ENCODE measurements at places on chromosomes 5 and 9.
A peak's percentile ranks its signal among the peaks of the same experiment; 100 is the strongest.

- DNase-seq = no peak
Observed at GRCh38 chr9:3478549-3478953, 47.2 kb downstream of the RFX3 start.

GRCh38 chr9:136690806-136691261, 3.6 kb upstream of the AGPAT2 start:
- no peak for DNase-seq

DNA sequence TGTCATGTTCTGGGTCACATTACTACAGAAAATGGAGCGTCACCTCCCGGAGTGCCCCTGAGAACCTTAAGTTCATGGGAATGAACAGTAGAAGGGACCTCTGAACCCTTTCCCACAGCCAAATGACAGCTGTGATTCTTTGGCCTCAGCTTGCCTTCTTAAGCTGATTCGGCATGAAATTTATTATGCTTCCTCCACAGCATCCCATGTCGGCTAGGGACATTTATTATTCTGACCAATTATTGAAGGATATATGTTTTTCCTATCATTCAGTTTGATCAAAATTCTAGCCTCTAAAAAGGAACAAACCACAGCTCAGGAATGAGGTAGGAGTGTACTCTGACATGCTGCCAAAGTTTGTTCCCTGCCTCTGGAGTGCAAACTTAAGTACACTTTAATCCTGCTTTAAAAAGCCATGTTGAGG, 440.6 kb downstream of the CETN3 start:
- no peak for DNase-seq

- DNase-seq = no peak
Observed at GRCh38 chr9:91683269-91683668, 259.6 kb upstream of the NFIL3 start.

DNA sequence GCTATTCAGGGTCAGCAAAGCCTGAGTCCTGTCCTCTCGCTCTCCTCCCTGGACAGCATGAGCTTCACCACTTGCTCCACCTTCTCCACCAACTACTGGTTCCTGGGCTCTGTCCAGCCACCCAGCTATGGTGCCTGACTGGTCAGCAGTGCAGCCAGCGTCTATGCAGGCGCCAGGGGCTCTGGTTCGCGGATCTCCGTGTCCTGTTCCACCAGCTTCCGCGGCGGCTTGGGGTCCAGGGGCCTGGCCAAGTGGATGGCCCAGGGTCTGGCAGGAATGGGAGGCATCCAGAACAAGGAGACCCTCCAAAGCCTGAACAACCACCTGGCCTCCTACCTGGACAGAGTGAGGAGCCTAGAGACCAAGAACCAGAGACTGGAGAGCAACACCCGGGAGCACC, 8.6 kb downstream of the NIPBL start:
- no peak for DNase-seq

GRCh38 chr5:14337593-14337992, 194.5 kb downstream of the TRIO start:
- no peak for DNase-seq

DNA sequence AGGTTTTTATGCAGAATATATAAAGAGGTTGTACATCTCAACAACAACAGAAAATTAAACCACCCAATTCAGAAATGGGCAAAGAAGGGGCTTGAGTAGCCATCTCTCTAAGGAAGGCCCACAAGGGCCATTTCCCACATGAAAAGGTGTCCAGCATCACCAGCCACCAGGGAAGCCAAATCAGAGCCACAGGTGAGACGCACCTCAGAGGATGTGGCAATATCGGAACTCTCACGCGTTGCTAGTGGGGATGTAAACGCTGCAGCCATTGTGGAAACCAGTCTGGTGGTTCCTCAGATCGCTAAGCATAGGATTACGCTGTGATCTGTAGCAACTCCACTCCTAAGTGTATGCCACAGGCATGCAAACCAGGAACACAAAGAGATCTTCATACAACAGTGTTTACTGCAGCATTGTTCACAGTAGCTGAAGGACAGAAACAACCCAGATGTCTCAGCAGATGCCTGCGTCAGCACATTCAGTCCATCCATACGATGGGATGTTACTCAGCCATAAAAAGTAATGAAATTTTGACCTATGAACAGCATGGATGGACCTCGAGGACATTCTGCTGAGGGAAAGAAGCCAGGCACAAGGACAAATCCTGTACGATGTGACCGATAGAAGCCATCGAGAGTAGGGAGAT, 84.3 kb upstream of the CACNA1B start:
- DNase-seq = no peak

DNA sequence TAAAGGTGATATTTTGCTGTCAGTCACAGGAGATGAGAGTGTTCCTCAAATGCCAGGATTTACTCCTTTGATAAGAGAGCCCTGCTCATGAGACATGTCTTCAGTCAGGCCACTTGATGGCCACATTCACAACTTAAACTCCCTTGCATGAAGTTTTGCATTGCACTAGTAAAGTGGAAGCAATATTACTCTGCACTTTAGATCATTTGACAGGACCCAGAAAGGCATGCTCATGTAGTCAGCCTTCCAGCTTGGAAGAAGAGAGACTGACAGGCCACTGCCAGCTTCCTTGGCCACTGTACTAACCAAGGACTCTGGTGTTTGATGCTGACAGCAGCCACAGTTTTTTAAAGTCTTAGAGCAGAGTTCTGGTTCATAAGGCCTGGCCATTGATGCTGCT, 42.6 kb downstream of the NPR3 start:
- no peak for DNase-seq

DNA sequence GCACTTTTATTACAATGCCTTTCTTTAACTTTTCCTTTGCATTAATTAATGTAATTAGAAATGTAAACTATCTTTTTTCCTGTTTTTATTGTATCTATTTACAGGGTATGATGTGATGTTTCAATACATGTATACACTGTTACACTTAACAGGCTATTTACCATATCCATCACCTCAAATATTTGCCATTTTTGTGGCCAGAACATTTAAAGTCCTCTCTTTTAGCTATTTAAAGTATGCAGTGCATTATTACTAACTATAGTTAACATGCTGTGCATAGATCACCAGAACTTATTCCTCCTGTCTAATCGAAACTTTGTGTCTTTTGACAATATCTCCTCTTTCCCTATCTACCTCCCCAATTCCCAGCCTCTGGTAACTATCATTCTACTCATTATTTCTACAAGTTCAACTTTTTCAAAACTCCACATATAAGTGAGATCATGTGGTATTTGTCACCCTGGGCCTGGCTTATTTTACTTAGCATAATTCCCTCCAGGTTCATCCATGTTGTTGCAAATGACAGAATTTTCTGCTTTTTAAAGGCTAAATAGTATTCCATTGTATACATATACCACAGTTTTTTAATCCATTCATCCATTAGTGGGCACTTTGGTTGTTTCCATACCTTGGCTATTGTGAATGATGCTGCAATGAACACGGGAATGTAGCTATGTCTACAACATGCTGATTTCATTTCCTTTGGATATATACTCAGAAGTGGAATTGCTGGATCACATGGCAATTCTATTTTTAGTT, 32.8 kb downstream of the OR2K2 start:
- DNase-seq = no peak

GRCh38 chr9:7332780-7333179, 466.8 kb downstream of the DMAC1 start:
- DNase-seq = no peak

DNA sequence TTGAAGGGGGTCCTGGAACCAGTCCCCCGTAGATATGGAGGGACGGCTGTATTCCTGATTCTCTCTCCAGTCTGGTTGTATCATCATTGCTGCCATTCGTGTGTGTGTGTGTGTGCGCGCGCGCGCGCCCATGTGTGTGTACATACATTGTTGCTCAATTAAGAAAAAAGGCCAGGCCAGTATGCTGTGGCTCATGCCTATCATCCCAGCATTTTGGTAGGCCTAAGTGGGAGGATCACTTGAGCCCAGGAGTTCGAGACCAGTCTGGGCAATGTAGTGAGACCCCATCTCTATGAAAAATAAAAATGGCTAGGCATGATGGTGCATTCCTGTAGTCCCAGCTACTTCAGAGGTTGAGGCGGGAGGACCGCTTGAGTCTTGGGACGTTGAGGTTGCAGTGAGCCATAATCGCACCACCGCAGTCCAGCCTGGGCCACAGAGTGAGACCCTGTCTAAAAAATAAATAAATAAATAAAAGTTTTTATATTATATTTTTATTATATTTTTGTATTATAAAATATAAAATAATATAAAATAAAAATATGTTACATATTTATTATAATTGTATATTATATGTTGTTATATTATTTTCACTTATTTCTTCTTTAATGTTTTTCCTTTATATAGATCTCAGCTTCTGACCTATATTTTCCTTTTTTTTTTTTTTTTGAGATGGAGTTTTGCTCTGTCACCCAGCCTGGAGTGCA, 53.2 kb downstream of the SPIN1 start:
- DNase-seq = no peak

DNA sequence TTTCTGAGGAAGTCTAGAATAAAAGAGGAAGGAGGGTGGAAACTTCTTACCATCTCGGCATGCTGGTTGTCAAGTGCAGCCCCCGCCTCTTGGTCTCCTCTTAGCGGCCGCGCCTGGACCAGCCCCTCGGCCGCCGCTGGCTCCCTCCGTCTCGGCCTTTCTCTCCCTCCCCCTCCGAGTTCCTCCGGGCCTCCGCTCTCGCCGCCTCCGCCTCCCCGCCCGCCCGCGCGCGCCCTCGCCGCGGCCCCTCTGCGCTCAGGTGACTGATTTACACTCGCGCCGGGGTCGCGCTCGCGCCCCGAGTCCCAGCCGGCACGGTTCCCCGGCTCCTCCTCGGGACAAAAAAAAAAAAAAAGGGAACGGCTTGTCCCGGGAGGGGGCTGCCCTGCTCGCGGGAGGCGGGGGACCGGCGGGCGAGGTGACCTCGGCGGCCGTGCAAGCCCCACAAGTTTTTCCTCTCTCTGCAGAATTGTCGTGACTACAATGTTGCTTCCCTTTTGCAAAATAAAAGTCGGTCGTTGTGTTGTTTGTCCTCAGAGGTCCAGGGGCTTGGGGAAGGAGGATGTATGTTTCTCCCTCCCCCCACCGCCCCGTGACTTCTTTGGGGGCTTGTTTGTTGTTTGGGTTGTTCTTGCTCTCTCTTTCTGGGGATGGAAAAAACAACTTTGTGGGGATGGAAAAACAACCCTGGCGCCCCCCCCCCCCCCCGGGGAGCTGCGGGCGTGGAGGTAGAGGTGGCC, at the start of gene BNC2:
TSS of gene BNC2 (minus strand) at position 75 of the 740 bp plus-strand sequence. CDS start at position 53, 22 bp downstream.
- DNase-seq = no peak

DNA sequence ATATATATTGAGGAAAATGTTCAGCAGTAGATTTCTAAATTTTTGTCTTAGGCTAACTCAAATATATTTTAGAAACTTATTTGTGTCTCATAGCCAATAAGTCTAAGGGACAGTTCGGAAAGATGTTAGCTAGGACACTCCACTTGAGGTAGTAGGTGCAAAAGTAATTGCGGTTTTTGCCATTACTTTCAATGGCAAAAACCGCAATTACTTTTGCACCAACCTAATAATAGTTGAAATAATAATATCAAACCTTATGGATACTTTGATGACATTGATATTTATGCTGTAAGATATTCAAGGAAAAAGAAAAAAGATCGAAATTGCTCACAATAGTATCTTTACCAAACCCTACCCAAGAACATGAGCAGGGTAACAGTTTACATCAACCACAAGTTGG, 555.5 kb upstream of the ST8SIA4 start:
- DNase-seq = no peak

DNA sequence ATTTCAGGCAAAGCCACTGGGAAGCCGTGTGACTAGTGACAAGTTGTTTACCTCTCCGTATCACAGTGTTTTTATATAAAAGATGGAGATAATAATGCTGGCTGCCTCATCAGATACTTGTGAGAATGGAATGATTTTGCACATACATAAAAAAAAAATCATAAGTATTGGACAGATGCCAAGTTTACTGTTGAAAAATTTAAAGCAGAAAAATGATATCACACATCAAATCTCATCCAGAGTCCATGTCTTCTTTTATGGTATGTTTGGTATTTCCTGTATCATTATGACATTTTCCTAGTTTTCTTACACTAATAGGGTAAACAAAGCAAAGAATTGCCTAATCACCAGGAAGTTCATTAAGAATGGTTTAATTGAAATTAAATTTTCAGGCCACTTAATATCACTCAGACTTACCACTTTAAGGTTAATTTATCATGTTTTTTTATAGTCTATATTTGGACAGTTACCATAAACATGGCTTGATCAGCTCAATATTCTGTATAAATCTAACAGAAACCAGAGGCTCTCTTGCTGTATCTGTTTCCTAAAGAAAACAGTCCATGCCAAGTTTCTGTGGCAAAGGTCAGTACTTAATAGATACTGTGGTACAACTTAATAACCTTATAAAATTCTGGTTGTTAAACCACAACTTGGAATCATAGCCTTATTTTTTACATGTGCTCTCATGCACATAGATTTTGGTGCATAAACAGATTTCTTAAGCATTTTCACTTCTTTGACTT, 656.5 kb upstream of the RIOK2 start:
- DNase-seq = no peak

DNA sequence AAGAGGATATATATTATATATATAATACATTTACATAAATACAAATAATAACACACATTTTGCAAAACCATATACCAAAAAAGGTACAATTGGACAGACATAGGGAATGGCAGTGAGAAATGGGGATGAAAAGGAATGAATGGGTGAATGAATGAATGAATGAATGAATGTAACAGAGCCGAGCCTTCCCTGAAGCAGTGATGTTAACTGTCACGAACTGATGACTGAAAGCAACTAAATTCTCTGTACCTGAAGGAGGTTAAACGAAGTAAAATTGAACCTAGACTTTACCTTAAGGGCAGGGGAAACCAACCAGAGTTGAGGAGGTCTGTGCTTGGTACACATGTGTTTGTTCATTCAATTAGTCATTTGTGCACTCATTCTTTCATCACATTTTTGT, 169.6 kb upstream of the TBC1D2 start:
- DNase-seq = no peak

GRCh38 chr5:137696481-137696880, 39.4 kb downstream of the KLHL3 start:
- peak; percentile 18 for DNase-seq

GRCh38 chr9:129615407-129616285, 5.3 kb downstream of the C9orf50 start:
- no peak for DNase-seq

GRCh38 chr9:18077941-18078678, 395.8 kb upstream of the ADAMTSL1 start:
- DNase-seq = no peak

- DNase-seq = no peak
Observed at GRCh38 chr9:109391176-109391575, 70.3 kb upstream of the EPB41L4B start.

GRCh38 chr9:129850821-129851550, 15.7 kb downstream of the USP20 start:
- no peak for DNase-seq
